ENCODE measurements at places on chromosomes 11 and 22.

GRCh38 chr22:18044548-18045271, 20.3 kb upstream of the MICAL3 start:
- no peak for DNase-seq

- DNase-seq, result no peak
These were observed 223.8 kb downstream of the BLID start for GRCh38 chr11:121892131-121892681.

DNA sequence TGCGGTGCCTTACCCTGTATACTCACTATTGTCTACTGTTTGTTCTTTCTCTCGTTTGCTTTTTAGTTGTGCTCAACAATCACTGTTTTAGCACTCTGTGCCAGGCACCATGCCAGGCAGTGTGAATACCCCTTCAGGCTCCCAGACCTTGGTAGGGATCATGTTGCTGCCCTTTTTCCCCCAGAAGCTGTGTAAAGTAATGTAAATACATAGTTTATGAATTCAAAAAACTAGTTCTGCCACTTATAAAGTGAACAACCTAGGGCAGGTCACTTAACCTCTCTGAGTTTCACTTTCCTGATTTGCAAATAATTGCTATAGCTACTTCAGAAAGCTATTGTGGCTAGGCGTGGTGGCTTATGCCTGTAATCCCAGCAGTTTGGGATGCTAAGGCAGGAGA, 81.0 kb upstream of the CTSC start:
- no peak for DNase-seq

DNA sequence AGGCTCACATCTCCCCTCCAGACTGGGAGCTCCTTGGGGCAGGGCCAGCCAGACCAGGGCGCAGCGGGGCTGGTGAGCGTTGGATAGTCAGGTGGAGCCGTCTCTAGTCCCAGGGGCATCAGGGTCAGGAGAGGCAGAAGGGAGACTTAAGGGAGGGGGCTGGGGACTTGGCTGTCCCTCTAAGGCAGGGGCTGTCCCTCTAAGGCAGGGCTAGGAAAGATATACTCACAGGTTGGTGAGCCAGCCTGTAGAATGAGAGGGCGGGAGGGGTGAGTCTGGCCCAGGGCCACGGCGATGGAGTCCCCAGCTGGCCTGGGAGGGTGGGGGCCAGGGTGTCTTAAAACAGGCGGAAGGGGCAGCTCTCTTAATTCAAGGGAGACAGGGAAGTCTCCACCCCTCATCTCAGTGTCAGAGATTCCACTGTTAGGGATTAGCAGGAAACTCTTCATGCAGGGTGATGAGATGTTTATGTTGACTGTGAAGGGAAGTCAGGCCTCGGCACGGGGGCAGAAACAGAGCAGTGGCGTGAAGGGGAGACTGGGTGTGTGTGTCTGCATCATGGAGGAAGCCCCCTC, 11.3 kb downstream of the P2RY2 start:
- DNase-seq, result no peak

DNA sequence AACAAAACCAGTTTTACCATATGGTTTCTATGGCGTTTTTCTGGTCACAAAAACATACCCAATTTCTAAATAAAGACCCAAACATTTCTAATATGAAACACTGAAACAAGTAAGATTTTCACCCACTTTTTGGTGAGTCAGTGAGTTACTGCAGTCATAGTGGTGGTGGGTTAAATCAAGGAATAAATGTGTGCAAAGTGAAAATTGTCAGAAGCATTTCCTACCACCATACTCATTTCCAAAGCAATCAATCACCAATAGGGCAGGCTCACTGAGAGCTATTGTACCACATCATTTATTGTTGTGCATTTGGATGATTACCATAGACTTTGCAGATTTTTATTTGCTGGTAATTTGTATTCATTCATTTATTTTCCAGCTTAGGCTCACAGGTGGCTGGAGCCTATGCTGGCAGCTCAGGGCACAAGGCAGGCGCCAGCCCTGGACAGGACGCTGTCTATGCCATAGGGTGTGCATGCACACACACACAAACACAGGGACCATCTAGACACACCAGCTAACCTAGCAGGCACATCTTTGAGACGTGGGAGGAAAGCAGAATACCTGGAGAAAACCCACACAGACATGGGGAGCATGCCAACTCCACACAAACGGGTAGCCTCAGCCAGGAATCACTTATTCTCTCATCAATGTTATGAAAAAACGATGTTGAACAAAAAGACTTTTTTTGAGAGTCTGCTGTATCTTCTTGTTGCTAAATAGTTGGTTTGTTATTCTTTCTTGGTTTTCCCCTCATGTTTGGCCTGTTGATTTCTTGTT, 5.1 kb downstream of the FAM118B start:
- no peak for DNase-seq

DNA sequence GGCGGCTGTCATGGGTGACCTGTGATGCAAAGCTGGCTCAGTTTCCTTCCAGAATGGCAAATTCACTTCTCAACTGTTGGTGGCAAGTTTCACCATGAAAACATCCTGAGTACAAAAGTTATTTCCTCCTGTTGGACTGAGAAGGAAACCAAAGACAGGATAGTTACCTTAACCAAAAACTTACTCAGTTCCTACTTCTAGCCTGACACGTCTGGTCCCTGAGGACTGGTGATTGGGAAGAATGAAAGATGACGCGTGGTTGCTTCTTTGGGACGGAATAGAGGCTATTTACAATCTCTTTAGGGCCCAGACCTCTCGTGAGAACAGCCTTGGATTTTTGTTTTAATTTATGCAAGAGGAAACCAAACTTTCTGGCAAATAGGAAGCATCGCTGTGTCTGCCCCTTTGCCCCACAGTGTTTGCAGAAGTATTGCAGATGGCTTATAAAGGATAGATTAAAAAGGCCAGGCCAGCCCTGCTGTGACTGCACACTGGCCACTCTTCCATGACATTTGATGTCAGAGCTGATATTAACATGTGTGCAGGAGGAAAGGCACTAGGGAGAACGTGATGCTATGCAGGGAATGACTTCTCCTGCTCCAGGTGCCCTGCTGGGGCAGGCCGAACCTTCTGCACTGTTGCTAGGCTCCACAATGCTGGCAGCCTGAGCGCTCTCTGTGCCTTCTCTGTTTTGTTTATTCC, 7.6 kb downstream of the VPS26B start:
- DNase-seq, result no peak

DNA sequence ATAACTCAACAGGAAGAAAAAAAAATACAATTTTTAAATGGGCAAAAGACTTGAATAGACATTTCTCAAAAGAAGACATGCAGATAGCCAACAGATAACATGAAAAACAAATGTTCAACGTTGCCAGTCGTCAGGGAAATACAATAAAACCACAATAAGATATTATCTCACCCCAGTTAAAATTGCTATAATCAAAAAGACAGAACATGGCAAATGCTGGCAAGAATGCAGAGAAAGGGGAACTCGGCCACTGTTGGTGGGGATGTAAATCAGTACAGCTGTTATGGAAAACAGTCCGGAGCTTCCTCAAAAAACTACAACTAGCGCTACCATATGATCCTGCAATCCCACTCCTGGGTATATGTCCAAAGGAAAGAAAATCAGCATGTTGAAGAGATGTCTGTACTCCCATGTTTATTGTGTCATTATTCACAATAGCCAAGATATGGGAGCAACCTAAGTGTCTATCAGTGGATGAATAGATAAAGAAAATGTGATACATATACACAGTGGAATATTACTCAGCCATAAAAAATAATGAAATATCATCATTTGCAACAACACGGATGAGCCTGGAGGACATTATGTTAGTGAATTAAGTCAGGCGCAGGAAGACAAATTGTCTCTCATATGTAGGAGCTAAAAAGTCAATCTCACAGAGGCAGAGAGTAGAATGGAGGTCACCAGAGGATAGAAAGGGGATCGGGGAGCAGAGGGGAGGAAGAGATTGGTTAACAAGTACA, 12.2 kb upstream of the CYTH4 start:
- DNase-seq, result no peak

DNA sequence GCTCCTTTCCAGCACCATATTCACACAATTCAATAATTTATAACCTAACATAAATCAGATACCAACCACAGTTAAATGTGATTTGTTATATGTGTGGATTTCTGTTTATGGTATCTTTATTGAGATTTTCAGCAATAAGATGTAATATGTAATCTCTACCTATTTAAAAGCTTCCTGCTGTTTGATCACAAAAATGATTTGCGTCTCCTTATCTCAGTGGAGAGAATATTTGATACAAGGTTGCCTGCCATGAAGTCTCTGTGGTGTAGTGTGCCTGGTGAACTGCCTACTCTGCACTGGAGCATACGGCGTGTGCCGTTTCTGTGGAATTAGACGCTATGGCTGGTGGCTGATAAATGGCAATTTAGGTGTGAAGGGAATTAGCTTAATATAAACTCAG, 741.1 kb downstream of the NELL1 start:
- no peak for DNase-seq

DNA sequence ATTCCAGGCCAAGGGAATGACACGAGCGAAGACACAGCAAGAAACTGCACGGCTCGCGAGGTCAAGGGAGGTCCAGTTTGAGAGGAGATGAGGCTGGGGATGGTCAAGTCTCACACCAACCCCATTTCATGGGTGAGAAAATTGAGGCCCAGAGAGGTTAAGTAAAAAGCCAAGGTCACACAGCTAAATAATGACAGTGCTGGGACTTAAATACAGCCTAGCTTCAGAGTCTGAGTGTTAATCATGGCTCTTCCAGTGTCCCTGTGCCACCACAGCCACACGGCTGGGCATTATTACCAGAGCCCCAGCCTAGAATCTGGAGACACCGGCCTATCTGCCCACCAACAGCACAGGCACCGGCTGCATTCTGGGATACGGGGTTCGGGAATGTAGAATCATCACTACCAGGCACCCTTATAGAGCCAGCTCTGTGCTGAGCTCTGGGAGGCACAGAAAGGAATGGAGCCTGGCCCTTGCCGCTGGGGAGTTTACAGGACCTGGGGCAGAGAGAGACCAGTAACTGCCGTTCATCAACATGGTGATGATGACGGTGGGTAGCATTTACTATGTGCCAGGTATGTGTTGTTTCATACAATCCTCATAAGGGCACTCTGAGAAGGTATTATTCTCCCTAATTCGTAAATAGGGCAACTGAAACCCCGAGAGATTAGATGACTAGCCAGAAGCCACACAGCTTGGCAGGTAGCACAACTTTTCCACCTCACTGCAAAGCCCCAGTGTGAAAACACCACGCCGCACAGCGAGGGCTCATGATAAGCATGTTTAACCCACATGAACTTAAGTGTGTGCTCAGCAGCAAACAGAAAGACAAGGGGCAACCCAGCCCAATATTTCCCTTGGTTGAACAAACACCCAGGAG, 51.8 kb downstream of the CD6 start:
- no peak for DNase-seq

DNA sequence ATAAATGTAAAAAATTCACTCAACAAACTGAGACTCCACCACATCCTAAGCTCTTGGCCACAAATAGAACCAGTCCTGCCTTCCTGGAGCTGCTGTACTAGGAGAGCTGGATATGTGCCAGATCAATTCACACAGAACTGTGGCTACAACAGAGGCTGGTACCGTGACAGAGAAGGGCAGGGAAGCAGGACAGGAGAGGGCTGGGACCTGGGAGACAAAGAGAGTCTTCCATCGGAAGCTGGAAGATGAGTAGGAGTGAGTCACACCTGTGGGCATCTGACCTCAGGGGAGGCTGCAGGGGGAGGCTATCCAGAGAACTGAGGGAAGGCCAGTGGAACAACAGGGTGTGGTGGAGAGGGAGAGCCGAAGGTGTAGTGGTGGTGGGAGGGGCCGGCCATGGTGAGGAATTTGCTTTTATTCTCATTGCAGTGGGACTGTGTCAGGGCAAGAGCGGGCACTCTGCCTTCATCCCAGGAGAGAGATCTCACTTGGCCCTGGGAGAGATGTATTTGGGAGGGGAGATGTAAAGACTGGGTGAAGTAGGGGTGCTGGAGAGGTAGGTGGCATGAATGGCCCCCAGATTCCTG, 1.9 kb upstream of the LTBP3 start:
- DNase-seq, result no peak

DNA sequence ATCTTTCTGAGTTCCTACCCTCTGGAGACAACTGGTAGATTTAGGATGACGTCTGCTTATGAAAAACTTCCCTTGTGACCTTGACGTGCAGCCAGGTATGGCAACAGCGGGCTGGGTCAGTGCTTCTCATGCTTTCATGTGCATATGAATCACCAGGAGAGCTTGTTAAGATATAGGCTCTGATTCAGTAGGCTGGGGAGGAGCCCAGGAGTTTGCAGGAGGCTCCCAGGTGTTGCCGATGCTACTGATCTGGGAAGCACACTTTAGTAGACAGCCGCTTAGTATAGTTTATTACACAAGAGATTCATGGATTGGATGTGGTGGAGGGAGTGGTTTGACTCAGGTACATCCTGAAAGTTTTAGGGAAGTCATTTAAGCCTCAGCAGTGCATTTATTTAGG, 23.8 kb downstream of the DIXDC1 start:
- no peak for DNase-seq

DNA sequence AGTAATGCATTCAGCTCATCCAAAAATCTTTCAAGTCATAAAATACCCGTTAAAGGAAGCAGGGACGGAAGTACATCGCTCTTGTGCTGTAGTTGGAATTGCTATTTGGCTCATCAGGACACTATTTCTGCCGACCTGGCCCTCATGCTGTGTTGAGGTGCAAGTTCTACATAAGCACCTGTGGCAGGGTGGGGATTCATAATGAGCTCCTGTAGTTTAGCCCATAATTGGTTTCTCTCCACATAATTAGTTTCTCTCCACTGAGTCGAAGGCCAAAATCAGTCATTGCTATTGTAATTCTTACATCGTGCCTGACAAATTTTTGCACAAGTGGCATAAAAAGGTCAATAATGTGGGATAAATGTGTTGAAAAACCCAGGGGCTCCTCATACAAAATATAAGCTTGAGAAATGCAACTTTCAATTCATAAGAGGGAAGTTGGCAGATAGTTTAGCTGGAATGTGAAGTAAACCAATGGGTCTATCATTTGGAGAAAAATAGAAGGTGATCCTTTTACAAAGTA, 14.9 kb upstream of the ISX start:
- no peak for DNase-seq

- no peak for DNase-seq
These were observed 8.7 kb upstream of the LTO1 start for GRCh38 chr11:69683764-69684333.

DNA sequence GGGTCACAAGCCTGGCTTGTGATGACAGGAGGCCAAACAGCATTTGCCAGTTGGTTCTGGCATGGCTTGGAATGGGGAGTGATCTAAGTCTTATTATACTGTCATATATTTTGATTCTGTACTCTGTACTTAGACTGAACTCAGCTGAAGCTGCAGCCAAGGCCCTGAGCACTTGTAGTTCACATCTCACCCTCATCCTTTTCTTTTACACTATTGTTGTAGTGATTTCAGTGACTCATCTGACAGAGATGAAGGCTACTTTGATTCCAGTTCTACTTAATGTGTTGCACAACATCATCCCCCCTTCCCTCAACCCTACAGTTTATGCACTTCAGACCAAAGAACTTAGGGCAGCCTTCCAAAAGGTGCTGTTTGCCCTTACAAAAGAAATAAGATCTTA, 843 bp downstream of the OR56B1 start:
- no peak for DNase-seq
